ENCODE measurements at places on chromosomes 5 and 9.
A peak's percentile ranks its signal among the peaks of the same experiment; 100 is the strongest.

DNA sequence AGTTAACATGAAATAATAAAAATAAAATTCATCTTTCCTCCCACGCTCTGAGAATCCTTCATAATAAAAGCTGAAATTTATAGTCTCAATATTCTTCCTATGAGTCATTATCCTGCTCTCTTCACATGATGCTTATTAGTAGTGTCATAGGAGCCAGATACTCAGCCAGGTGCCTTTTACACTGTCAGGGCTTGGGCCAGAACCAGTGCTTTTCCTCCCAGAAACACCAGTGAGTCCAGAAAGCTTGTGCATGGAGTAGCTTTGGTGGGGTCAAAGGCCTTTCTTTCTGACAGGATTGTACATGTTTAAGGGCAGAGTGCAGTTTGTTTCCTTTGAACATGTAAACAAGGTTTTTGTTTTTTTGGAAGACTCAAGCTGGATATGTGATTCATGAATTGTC, 6.8 kb downstream of the LSM11 start:
- DNase-seq: no peak

DNA sequence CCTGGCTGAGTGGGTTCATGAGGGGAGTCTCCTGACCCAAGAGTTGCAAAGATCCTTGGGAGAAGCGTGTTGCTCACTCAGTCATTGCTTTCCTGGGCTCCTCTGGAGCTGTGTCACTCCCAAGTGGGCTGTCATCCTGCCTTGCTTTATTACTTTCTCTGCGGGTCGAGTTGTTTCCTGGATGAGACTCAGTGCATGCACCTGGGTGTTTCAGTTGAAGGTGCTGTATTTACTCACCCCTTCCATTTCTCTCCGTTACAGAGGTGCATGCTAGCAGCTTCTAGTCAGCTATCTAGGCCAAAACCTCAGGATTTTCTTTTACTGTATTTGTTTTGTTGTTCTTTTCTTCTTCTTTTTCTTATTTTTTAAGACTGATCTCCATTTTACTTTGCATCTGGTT, 785.5 kb upstream of the EDIL3 start:
- DNase-seq: no peak

- DNase-seq: no peak
Measured at GRCh38 chr5:73446631-73447529, 1.7 kb downstream of the FOXD1 start.

DNA sequence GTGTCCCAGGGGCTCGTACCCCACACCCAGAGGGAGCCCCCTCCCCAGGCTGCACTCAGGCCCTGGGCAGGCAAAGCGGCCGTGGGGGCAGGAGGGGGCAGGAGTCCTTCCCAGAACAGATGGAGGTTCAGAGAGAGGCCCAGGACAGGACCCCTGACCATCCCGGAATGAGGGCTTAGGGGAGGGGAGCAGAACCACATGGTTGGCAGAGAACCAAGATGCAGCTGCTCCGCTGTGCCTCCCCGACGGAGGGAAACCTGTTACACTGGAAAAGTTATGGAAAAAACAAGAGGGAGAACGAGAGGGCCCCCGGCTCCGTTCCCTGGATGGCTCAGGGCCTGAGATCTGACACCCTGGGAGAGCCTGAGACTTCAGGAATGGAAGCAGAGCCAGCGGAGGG, 22.7 kb downstream of the SLC12A7 start:
- DNase-seq: no peak

DNA sequence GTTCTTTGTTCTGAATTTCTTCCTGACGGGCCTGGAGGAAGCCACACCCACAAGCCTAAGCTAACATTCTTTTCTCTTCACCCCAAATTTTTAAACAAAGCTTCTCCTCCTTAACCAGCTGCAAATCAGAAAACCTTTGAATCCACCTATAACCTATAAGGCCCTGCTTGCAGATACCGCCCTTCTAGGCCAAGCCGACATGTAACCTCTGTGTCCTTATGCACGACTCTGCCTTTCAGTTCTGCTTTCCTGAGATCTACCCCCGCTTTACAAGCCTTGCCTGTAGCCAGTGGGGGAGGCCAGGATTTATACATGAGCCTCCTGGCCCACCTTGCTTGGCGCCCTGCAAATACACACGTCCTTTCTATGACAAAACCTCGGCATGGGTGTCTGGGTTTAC, 19.3 kb downstream of the BRD9 start:
- DNase-seq: no peak

DNA sequence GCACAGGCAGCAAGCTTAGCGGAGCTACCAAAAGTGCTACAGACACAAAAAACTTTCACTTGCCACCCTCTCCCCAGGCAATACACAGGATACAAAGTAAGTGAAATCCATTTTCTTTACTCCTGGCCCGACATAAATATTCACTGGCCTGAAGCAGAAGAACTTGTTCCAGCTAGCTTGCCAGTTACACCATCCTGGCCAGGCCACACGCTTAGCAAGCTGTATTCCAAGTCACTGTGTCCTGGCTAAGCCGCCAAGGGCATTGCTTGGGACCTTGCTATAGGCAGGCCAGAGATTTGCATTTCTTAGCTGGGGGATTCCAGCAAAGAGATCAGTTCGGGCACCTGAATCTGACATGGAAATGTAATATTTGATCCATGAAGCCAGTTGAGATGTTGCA, 71.0 kb upstream of the SLC1A3 start:
- DNase-seq: no peak

DNA sequence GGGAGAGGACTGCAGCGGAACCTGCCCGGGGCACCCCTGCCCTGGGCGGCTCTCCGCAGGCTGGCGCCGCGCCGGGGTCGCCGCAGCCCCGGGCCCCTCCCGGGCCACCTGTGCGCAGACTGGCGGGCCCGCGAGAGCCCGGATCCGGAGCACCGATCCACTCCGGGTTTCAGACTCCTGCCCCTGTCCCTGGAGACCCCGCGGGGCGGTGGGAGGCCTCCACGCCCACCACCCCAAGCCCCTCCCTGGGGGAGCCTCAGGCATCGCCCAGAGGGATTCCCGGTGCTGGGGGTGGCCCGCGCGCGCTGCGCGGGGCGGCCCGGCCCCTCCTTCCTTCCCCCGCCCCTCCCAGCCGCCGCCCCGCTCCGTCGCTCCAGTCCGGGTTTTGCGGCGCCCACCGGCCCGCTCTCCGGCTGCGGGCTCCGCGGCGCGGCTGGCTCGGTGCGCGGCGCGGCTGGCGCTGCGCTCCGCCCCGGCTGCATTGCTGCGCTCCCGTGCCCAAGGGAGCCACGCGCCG, at the start of gene UNC5A:
TSS of gene UNC5A (plus strand) at position 479 of the 517 bp plus-strand sequence. CDS start 192 bp downstream, outside the sequence.
- no peak for DNase-seq

DNA sequence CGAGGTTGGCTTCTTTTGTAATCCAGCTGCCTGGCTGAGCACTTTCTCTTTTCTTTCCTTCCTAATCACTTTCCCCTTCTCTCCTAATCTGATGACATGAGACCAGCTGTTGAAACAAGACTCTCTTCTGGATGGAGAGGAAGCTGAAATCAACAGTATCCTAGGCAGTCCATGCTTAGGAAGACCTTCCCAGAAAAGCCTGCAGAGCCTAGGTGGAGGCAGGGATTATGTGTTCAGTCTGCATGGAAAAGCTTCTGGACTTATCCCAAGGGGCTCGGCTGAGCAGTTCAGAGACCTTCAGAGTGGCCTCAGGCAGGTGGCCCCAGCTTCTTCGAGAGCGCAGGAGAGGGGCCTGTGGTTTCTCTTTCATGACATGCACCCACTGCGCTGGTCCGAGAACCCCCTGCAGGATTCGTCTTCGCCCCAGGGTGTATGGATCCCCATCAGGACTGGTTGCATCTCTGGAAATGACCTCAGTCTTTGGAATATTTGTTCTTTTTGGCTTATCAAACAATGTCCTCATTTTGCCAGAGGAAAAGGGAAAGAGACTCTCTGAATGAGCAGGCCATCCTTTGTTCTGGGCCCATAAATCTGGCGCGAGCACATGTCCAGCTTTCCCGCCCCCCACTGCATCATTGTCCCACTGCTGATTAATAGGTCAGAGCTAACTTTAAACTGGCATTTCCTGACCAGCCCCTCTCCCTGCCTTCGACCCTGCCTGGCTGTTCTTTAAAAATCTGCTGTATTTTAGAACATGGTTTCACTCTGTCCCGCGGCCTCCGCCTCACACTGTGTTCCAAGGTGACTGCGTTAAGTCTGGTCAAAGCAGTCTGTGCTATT, 177.9 kb upstream of the KLF4 start:
- no peak for DNase-seq

- DNase-seq: no peak
Measured at GRCh38 chr5:143114481-143114880, 289.0 kb downstream of the NR3C1 start.

GRCh38 chr5:73266176-73266738, 93.3 kb downstream of the TMEM174 start:
- DNase-seq: no peak

DNA sequence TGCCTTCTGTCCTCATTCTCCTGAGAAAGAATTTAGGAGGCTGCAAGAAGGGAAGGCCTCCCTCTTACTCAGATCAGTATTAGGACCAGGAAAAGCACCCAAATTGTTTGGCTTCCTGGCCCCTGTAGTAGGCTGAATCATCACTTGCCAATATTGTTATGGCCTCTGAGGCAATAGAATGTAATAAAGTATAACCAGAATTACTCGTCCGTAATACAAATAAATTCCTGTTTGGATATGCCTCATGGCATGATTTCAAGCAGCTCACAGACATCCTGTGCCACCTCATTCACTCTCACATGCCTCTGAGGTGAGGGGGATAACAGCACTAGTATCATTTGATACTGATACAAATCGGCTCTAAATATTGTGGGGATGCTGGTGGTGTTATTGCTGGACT, 427.3 kb downstream of the ISL1 start:
- no peak for DNase-seq

DNA sequence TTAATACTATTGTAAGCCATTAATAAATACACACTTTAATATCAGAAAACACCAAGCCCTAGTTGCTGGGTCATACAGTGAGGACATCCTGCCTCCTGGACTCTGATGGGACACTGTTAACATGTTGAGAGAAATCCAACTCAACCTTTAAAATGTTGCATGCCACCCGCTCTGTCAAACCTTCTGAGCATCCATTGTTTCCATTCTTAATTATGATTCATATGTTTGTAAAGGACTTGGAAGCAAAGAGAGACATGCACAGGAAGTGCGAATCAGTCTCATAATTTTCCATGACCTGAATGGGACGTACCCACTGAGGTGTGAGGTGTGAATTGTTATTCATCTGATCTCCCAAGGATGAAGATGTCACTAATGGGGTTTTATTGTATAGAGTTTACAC, 186.4 kb downstream of the CAAP1 start:
- no peak for DNase-seq

GRCh38 chr9:7028591-7028990, 270.8 kb downstream of the KDM4C start:
- DNase-seq: no peak

GRCh38 chr5:80569961-80570786, at the start of gene ANKRD34B:
TSS of gene ANKRD34B (minus strand) at chr5:80570280. CDS start at chr5:80560019, 10,261 bp downstream.
- DNase-seq: no peak

GRCh38 chr9:113579283-113580040, 115.9 kb downstream of the RGS3 start:
- DNase-seq: no peak

GRCh38 chr5:180604271-180604670, 13.0 kb upstream of the SCGB3A1 start:
- DNase-seq: no peak

- no peak for DNase-seq
Measured at GRCh38 chr5:94969174-94969573, 315.7 kb downstream of the MCTP1 start.

DNA sequence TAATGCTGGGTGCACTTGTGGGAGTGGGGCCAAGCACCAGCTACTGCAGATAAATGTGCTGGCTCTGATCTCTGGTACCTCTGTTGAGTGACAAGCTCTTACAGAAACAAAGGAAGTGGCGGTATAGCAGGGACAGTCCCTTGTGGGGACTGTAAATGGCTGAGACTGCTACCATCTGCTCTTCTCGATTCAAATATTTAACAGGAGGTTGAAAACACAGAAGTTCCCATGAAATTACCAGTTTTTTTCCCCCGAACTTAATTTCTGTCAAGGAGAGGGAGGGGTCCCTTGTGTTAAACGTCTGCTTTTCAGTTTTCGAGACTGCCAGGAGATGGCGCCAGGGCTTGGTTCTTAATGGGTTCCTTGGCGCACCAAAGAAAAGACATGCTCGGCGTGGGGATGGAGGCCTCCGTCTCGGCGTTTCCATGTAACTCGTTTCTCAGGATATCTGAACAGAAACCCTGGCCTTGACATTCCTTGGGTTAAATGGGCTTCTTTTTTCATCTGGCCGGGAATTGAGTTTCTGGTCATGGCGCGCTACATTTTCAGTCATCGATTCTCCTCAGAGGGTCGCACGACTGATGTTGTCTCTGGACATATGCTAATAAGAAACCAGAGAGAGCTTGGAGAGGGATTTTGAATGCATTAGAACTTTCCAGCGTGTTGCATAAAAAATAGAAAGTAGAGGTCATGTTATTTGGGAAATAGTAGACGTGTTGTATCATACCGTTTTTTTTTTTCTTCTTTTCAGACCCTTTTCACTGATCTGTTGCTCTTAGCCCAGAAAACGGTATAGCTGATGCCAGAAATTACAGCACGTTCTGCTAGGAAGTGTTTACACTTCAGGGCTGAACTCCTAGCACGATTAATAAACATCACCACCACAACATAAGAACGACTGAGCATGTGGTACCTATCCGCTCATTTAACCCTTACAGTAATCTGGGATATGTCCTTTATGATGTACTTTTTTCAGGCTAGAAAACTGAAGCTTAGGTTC, 64.0 kb downstream of the CARTPT start:
- peak; percentile 5 for DNase-seq

GRCh38 chr9:20442461-20443319, 179.6 kb downstream of the MLLT3 start:
- no peak for DNase-seq

GRCh38 chr5:116953251-116953930, 378.8 kb upstream of the SEMA6A start:
- DNase-seq: no peak

- no peak for DNase-seq
Measured at GRCh38 chr5:24732184-24732583, 87.4 kb upstream of the CDH10 start.

DNA sequence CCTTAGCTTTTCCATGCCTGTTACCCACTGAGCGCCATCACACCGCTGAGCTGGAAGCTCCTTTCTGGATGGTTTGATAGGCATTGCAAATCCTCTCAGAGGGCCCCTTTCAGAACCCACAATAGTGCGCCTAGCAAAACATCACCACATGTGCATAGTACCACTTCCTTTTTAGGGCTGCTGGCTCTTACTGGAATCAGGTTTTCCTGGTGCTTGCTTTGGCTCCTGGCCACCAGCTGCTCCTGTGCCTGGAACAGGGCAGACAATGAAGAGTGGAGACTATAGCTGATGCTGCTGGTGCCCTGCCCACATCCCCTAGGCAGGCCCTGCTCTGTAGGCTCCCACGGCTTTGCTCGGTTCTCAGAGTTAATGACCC, 163.6 kb upstream of the SEMA6A start:
- no peak for DNase-seq

- DNase-seq: no peak
Measured at GRCh38 chr5:134637116-134637721, 4.6 kb upstream of the SAR1B start.

GRCh38 chr9:119443179-119443578, 73.9 kb upstream of the BRINP1 start:
- DNase-seq: no peak
